NCI-H345 (cell line): ENCODE measurements at places on chromosomes 1 and 21.

DNA sequence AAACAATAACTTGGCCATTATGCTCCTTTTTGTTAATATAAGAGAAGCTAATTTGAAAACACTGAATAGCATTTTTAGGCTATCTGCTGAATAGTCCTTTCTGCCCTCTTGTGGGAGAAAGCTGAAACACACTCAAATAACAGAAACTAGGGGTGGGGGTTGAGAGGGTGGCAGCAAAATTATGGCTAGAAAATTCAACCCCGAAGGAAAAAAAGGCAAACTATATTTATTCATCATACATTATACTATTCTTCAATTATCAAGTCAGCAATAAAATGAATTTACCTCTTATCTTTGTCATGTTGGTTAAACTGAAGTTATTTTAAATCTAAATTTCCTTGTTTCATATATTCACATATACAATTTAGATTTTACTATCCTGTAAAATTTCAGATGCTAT, 255.9 kb downstream of the FAF1 start:
- peak; percentile 67 for DNase-seq

GRCh38 chr1:90175490-90176167, 180.7 kb downstream of the ZNF326 start:
- no peak for DNase-seq

- no peak for DNase-seq
These were observed 10.3 kb downstream of the WLS start for GRCh38 chr1:68221980-68222373.

DNA sequence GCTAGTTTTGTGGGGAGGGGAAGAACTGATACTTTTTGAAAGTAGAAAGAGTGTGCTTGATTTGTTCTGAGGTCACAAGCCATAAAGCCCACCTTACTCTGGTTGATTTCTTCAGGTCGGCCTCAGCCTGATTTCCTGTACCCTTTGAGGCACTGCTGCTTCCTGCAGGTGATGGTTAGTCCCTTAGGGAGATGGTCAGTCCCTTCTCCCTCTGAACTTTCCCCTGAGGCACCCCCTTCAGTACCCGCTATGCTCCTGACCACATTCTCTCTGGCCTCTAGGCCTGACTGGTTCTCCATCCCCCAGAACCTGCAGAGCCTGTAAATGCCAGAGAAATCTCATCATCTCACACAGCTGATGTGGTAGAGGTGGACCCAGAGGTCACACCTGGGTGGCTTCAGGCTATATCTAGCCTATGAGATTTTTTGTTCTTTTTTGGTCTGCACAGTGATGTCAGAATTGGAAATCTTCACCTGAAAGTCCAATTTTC, 15.0 kb upstream of the ID3 start:
- DNase-seq: no peak

DNA sequence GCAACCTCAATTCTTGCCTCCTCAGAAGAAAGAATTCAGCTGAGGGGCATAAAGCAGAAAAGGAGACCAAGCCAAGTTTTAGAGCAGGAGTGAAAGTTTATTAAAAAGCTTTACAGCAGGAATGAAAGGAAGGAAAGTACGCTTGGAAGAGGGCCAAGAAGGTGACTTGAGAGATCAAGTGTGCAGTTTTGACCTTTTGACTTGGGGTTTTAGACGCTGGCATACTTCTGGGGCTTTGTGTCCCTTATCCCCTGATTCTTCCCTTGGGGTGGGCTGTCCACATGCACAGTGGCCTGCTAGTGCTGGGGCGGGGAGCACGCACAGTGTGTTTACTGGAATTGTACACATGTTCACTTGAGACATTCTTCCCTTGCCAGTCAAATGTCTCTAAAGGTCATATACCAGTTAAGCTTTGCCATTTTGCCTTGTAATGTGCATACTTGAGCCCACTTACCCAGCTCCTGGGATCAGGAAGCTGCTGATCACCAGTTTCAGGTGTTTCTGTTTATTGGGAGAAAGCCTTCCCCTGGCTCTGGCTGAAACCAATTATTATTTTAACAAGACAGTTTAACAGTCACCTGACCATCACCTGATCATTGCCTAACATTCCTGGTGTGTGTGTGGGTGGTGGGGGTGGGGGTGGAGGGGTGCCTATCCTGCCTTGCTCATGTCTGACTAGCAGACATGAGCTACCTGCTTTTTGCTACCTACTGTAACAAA, 36.2 kb downstream of the UTP25 start:
- DNase-seq: no peak
